Aorta (tissue), 5 donors: ENCODE measurements at places on chromosomes 7 and 10.

- DNase-seq, result no peak
Observed at GRCh38 chr10:2575460-2575859, 491.9 kb upstream of the PFKP start.

- no peak for DNase-seq
Observed at GRCh38 chr7:117564627-117565026, 84.8 kb downstream of the CFTR start.

DNA sequence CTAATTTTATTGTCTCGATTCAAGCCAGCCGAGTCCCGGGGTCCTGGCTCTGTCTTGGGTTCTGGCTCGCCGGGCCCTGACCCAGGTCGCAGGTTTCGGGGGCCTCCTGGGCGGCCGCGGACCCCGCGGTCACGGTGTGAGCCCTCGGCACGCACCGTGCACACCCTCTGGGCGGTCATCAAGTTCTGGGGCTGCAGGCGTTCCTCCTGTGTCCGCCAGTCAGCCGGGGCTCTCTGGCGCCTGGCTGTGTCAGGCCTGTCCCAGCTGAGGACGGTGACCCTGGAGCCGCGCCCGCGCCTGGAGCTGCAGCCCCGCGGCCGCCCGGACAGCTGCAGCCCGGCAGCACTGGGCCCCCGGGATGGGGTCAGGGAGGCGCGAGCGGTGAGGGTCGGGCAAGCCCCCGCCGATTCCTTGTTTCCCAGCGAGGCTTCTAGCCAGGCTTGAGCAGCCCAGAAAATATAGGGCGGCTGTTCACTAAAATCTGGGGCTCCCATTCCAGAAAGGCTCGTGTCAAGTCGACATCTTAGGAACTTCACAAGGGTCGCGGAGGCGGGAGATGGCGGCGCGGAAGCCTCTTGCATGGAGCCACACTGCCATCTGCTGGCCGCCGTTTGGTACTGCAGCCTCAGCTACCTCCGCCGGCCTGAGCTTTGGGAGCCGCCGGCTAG, 4.2 kb upstream of the HOXA7 start:
- DNase-seq, result peak; percentile 96

- peak; percentile 59 for DNase-seq
Observed at GRCh38 chr10:4851846-4852245, 25.8 kb downstream of the AKR1E2 start.

DNA sequence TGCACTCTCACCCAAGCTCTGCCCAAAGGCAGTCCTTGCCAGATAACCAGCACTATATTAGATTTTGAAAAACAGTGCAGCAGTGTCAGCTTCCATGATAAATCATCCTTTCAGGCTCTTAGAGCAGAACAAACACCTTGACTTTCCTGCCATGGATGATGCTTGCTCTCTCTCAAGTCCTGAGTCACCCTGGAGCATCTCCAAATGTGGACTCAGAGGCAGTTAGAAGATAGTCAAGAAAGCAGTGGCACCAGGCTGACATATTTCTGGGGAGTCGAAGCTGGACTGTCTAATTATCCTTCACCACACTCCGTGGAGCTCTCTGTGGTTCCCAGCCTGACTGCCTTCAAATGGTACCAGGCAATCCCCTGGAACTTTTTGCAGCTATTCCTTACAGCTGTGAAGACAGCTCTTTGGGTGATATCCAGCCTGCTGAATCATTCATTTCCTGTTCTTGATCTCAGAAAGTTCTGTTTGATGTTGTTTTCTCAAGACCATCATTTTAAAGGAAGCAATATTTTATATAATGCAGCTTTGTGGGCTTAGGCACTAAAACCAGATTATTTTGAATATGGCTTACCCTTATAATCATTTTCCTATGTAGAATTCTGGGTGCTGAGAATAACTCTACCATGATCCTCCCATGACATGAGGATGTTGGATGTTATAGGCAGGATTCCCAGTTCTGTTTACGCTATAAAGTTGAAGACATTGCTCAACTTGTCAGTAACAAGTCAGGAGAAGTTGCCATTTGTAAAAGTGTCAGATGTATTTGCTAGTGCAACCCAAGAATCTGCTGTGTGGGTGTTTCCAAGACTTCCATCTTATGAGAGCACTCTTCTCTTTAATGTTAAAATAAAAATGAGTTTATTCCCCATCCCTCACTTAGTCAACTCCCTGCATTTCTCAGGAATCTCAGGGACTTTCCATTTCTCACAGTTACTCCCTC, 233.8 kb downstream of the C7orf25 start:
- no peak for DNase-seq

GRCh38 chr10:88497913-88498312, 85.2 kb downstream of the RNLS start:
- no peak for DNase-seq

GRCh38 chr10:49649294-49649693, 30.2 kb upstream of the C10orf53 start:
- DNase-seq, result no peak
